ENCODE measurements at places on chromosomes 2 and 18.
A peak's percentile ranks its signal among the peaks of the same experiment; 100 is the strongest.

GRCh38 chr18:904218-905090 lies at the start of gene ADCYAP1:
ADCYAP1 (plus strand) TSS chr18:904871; CDS start chr18:905387, 516 bp downstream.
- DNase-seq = no peak

DNA sequence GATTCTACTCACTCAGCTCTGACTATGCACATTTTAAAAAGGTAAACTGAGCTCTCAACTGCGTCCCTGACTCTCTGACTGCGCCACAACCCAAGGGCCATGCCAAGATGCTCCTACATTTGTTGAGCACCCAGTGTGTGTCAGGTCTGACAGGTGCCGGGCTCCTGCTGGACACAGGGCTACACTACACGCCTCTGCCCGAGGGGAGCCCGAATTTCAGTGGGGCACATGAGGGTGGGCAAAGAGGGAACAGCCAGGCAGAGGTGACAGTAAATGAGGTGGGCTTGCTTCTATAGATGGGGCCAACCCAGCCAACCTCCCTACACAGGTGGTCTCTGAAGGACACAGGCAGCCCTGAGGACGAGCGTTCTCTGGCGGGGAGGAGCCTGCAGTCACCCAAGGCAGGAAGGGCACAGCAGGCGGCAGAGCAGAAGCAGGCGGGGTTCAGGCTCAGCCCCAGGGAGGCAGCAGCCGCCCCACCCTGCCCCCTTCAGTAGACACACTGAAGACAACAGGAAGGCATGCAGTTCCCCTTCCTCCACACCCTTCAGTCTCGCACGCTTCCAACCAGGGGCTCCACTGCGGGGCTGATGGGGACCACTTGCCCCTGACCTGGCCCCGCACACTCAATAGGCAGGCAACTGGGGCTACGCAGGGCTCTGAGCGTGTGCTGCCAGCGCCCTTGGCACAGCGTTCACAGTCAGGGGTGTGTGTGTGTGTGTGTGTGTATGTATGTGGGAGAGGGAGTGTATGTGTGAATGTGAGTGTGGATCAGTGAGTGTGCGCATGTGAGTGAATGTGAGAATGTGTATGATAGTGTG lies 98.4 kb downstream of the UXS1 start:
- no peak for DNase-seq

DNA sequence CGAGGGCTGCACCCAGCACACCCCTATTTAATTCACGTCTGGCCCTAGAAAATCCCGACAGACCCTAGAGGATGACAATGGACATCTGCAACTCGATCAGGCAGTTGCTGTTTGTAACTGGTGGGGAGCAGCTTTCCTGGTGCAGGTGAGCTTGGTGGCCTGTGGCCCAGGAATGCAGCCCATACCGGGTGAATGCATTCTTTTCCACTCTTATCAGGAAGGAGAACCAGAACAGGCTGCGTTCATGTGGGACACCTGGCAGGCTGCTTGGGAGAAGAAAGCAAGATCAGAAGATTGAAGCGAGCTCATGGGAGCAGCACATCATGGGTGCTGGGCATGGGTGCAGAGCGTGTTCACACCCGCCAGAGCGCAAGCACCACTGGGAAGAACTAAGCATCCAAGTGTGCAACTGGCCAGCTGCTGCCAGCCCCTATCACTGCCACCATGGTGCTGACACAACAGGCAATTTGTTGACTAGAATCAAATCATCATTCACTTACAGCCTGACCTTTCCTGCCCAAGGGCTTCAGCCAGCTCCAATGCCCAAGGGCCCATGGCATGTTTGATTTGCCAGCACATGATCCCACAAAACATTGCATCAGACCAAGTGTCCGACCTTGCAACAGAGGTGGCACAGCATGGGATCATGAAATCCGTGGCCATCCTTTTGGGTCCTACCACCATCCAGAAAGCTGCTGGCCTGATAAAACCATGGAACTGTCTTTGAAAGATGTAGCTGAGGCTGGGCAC lies 241.7 kb upstream of the ID2 start:
- peak; percentile 4 for DNase-seq

GRCh38 chr2:88230911-88231310 lies 60.8 kb downstream of the THNSL2 start:
- no peak for DNase-seq

DNA sequence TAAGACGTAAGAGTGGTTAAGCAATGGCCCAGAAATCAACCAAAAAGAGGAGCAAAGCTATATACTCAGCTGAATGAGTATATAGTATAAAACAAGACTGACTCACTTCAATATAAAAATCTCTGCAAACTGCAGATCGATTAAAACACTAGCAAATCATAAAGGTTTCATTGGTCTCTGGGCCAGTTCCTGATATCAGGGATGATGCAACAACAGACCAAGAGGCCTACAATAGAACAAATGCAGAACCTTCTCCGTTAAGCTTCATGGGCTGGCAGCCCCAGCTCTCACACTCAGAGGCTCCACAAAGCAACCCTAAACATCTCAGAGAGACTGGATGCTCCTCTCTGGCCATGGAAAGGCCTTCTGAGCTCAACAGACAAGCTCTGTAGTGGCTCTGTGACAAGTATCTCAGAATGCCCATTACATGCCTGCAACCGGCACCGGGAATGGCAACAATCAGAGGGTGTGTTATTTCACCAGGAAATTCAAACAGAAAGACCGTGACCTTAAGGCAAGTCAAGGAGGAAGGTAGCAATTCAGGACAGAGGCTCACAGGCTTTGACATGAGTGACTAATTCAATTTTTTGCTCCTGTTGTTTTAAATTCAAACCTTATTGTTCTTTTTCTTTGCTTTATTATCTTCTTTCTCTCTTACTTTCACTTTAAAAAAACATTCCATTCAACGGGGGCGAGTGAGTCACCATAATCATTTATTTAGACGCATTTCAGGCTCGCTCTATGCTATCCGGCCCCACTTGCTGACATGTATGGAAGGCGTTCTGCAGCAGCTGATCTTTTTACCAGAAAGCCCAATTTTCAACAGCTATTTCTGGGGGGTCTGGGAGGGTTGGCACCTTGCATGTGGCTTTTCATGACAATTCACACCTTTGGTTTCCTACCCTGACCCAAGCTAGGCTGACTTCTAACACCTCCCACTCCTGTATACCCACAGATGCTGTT lies 15.1 kb downstream of the CYRIA start:
- DNase-seq = peak; percentile 45

DNA sequence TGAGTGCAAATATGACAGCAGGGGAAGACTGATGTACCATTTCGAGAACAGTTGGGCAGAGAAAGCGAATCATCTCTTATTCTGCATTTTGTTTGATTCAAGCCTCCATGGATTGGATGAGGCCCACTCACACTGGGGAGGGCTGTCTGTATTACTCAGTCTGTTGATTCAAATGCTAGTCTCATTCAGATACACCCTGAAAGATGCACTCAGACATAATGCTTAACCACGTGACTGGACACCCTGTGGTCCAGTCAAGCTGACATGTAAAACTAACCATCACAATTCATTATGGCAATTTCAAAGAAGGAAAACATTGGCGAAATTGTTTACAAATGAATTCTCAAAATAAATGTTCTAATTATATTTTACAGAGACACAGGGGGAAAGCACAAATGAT lies 1210.2 kb downstream of the DPP10 start:
- no peak for DNase-seq

DNA sequence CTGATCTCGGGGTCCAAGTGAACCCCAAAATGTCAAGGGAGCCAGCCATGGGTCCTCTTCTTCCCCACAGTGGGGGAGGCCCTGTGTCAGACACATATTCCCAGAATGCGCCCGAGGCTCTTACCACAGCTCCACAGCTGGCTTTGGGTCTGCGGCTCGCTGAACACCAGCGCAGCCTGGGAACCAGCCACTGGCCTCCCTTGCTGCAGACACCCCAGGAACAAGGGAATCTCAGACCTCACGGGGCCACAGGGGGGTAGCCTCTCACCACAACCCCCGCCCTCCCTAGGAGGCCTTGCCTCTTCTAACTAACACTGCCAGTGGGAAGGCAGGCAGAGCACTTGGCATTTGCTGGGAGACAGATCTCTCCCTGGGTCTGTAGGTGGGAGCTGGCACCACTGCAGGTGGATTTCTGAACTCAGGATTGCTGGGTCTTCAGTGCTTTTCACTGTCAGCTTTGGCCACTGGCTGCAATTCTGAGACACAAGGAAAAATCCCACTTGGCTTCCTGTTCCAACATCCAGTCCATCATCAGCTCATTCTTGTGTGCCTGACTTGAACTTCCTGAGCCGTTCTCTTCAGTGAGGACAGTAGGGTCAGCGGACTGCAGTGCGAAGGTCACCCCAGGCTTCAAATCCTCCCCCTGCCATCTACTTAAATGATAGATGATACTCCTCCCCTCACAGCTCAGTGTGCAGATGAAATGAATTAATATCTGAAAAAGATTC lies 128.7 kb downstream of the CAPN13 start:
- DNase-seq = no peak

DNA sequence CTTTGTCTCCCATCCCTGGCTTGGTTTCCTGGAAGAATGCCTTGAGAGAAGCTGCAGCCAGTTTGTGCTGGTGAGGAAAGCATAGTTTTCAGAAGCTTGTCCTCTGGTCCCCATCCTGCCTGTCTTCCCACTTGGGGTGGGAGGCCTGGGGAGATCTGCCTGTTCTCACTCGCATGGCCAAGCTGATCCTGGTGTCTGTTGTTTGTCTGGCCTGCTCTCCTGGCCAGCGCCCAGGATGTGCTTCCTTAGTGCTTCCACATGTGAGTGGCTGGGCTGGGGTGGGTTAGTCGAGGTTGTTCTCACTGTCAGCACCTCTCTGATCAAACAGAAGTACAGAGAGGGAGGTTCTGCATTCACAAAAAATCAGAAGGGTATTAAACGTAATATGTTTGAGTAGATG lies 49.5 kb downstream of the PTPRM start:
- no peak for DNase-seq

DNA sequence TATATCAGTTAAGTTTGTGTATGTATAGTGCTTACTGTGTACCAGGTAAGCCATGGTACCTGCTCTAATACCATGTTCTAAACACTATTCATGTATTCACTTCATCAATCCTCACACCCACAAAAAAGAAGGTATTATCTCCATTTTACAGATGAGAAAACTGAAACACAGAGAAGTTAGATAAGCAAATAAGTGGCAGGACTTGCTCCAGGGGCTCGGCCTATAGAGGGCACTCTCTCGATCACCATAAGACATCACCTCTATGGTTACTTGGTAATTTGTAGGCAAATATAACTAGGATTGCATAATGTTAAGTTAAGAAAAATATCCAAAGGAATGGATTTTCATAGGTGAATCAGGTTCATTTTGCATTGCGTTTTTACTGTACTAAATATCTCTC lies 118.1 kb upstream of the FN1 start:
- DNase-seq = no peak

DNA sequence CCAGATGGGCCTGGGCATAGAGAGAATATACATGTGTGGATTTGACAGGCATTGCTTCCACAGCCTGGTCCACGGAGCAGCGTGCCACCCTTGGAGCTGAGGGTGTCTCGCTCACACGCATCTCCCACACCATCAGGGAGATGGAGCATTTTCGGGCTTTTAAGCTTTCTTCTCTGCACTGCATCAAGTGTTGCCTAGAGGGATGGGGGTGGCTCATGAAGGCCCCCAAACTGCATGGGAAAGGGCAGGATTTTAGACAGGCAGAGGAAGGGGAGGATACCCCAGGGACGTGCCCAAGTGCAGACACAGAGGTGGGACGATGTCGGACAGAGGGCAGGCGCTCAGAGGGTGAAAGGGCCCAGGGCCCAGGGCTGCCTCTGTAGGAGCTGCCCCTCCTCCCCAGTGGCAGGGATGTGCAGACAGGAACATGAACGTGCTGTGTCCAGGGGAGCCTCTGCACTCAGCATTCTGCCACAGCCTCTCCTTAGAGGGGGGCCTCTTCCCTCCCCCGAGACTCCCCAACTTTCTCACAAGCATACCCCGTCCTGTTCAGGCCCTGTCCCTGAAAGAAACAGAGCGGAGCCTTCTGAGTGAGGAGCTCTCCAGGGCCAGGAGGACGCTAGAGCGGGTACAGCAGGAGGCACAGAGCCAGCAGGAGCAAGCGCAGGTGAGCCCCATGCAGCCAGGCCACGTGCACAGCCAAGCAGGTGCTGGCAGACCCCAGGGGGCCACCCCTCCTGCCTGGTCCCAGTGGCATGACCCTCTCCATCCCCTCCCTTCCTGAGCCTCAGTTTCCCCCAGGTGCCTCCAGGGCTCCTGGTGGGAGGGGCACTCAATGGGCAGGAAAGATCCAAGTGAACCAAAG lies 42.9 kb upstream of the SNED1 start:
- DNase-seq = no peak

DNA sequence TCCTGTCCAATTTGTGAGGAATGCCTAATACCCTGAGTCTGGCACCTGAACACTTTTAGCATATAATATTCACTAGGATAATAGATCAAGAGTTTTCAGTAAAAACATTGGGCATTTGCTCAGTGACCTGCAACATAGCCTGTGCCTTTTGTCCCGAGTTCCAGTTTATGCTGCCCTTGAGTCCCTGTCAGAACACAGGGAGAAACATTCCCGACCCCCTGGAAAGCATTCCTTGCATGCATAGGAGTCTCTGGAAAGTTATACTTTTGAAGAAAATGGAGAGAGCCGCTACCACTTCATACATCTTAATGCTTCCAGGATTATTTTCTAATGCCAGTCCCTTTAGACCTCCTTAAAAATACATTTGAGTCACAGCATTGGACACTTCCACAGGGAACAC lies 107.3 kb downstream of the PLCL1 start:
- no peak for DNase-seq

- no peak for DNase-seq
Observed at GRCh38 chr2:153299809-153300208, 178.8 kb downstream of the RPRM start.

GRCh38 chr2:64548761-64549160 lies 24.6 kb downstream of the AFTPH start:
- DNase-seq = no peak

- no peak for DNase-seq
Observed at GRCh38 chr2:12244070-12244469, 472.7 kb upstream of the TRIB2 start.

- DNase-seq = no peak
Observed at GRCh38 chr2:120204945-120205670, 18.1 kb downstream of the TMEM185B start.

DNA sequence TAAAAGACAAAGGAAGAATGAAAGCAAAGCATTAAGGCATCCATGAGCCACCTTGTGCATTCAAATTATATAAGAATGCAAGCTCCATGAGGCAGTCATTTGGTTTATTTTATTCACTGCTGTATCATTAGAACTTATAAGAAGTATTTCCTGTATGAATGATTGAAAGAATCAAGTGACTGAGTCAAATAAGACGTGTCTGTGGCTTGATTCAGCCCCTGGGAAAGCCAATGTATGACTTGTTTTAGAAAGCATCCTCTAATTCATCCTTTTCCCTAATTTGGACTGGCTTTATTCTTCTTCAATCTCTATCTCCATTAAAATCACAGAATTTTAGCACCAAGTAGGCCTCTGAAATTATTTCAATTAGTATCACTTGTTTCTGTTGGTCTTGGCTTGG lies 461.1 kb downstream of the LPIN1 start:
- DNase-seq = no peak

GRCh38 chr2:120738117-120738516 lies 2.4 kb downstream of the GLI2 start:
- no peak for DNase-seq

- DNase-seq = no peak
Observed at GRCh38 chr2:179454443-179455171, 190.0 kb upstream of the SESTD1 start.

- no peak for DNase-seq
Observed at GRCh38 chr18:46283895-46284295, 179.7 kb downstream of the HAUS1 start.

GRCh38 chr2:1618974-1619373 lies 125.3 kb downstream of the PXDN start:
- DNase-seq = no peak

- DNase-seq = no peak
Observed at GRCh38 chr2:172673056-172673683, 62.5 kb upstream of the RAPGEF4 start.

Measured in HL-60 (cell line).